ENCODE measurements at places on chromosomes 12 and 14.

- DNase-seq: no peak
Observed at GRCh38 chr12:113475451-113476175, 3.9 kb upstream of the LHX5 start.

DNA sequence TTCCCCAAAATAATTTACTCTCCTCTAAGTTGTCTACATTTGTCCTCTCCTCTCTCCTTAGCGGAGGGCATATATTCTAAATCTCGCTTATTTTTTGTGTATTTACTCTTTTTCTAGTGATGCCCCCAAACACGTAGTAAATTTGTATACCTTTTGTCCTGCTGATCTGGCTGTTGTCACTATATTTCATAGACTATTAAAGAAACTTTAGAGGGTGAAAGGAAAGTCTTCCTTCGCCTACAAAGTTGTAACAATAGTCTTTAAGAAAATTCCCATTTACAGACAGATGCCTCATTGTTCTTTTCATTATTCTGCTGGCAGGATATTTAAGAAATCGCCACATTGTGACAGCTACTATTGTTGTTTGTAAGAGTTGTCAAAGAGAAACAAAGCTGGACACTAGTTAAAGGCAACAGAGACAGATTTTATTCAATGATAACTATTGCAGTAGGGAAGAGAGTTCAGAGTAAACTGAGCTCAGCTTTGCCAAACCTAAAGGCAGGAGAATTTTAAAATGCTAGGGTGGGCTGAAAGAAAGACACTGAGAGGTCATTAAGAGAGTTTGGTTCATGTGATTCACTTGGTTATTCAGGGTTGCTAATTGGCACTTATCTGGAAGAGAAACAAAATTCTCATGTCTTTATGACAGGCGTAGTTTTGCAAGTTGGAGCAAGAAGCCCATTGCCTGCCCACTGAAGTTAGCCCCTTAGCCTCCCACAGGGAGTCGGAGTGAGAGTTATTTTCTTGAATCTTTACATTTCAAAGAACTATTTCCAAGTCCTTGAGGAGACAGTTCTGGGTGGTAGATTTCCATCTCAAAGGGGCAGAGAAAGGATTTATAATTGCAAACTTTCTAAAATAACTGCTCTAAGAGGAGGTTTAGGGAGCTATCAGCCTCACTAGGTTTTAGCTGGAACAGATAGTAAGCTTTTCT is 1272.5 kb upstream of the SEL1L start:
- DNase-seq: no peak

- no peak for DNase-seq
Observed at GRCh38 chr12:57216014-57216911, at the start of gene NXPH4. Gene NXPH4 (plus strand): TSS chr12:57216794. CDS start chr12:57216970, 176 bp downstream.

DNA sequence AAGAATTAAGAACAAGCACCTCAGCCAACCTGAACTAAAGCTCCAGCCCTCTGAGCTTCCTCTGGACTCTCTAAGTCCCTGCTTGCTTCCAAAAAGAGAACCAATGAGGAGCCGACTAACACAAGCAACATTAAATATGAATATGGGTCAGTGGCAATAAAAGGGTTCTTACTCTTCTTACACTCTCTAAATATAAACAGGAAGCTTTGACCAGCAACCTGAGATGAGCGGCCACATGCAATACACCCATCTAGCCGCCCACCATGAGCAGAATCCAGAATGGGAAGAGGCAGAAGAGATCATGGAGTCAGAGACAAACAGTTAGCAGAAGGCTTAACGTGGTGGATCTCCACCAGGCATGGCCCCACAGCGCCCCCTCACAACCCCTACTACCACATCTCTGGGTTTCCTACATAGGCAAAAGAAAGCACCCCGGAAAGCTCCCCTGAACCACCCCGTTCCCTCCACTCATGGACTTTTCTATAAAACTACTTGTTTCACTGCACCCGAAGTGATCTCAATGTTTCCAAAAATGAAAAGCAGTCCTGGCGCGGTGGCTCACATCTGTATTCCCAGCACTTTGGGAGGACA is 59.4 kb downstream of the TTC7B start:
- DNase-seq: peak; percentile 16

- no peak for DNase-seq
Observed at GRCh38 chr12:52306731-52307130, 14.5 kb downstream of the KRT83 start.

- DNase-seq: no peak
Observed at GRCh38 chr12:108750526-108750925, 19.2 kb upstream of the CORO1C start.

GRCh38 chr14:65414961-65415589 is 2.5 kb downstream of the FUT8 start:
- no peak for DNase-seq
